ENCODE measurements at places on chromosomes 7 and 10.

DNA sequence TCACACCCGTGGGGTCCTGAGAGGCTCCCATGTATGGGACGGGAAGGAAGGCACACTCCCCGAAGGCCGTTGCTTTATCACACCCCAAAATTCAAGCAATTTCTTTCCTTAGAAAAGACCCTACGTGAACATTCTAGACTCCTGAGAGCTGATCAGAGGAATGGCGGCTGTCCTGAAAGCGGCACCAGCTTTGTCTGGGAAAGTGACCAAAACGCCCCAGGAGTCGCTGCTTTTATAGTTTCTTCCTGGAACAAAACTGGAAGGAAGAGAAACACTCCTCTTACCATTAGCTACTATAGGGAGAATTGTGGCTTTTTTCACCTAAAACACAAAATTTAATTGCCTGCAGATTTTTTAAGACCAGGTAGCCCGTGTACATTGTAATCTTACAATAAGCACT, 261.8 kb upstream of the RNF32 start:
- no peak for DNase-seq

- DNase-seq, result peak; percentile 68
Observed at GRCh38 chr7:39102234-39102633, 124.5 kb downstream of the POU6F2 start.

DNA sequence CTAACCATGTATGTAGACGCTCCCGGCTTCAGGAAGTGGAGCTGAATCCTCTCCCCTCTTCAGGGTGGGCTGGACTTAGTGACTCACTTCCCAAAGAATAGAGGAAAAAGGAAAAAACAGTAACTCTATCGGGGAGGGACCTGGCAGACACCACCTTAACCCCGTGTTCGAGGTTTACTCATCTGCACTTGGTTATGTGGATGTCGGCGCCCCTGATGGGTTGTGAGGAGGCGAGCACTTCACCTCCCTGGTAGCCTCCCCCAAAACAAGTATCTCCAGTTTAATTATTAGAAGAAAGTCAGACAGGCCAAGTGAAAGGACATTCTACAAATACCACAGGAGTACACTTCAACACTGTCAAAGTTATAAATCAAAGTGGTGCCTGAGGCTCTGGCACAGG, 559.7 kb downstream of the TCERG1L start:
- no peak for DNase-seq

DNA sequence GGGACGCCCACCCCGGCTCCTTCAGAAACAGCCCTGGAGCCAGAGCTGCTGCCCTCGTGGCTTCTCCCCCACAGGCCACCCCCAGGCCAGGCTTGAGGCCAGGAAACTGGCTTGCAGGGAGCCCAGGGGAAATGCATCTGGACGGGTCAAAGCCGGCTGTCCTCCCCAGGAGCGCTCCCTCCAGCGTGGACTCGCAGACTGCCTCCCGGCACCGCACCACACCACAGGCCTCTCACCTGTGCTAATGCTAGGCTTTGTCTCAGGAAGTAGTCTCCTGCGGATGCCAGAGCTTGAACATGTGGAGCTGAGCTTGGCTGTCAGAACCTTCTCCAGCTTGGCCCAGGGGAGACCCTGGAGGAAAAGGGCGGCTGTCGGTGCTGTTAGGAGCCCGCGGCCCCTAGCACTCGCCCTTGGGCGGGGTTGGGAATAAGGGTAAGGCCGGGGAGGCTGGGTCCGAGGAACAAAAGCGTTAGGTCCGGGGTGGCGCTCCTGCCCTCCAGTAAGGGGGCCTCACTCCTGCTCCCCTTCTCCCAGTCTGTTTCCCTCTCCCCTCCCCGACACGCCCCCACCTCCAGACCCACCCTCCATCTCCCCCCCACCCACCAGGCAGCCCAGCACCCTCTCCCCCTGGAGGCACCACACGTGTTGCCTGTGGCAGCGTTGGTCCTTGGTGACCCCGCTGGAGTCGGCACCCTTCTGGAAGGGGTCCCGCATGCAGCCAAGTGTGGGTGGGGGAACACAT, 21.6 kb upstream of the DRGX start:
- DNase-seq, result no peak

GRCh38 chr10:118408181-118408580, 66.1 kb upstream of the FAM204A start:
- DNase-seq, result no peak

- DNase-seq, result no peak
Observed at GRCh38 chr7:127718340-127718679, 66.3 kb downstream of the SND1 start.

DNA sequence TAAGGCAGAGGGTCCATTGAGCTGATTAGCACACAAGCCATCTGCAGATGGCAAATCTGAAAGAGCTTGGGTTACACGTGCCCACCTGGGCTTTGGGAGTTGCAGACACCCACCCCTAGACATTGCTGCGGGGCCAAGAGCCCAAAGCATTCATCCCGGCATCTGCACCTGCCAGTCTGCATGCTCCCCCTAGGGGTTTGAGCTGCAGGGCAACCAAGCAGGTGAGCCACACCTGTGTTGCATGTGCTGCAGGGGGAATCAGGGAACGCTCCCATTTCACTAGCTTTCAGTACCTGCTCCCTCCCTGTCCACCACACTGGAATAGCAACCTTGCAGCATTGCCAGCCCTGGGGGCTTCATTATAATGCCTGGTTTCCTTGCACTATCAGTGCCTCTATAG, 21.1 kb downstream of the C7orf33 start:
- DNase-seq, result no peak

DNA sequence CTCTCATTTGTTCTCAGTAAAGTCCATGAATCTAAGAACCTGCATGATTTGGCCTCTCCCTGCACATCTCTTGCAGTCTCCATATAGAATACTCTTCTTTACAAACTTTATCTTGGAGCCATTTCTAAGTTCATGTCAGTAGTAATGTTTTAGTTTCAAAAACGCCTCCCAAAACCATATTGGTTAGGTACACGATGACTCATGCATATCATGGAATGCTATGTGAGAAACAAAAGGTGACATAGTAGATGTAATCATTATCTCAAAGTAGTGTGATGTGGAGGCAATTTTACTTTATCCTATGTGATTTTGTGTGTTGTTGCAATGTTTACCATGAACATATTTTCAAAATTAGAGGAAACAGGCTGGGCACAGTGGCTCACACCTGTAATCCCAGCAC, 520.7 kb downstream of the KCNMA1 start:
- no peak for DNase-seq

DNA sequence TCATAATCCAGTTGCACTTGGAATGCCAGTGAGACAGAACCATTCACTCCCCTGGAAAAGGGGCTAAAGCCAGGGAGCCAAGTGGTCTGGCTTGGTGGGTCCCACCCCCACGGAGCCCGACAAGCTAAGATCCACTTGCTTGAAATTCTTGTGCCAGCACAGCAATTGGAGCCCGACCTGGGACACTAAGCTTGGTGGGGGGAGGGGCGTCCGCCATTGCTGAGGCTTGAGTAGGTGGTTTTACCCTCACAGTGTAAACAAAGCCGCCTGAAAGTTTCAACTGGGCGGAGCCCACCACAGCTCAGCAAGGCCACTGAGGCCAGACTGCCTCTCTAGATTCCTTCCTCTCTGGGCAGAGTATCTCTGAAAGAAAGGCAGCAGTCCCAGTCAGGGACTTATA, 200.7 kb upstream of the NPSR1 start:
- DNase-seq, result no peak

DNA sequence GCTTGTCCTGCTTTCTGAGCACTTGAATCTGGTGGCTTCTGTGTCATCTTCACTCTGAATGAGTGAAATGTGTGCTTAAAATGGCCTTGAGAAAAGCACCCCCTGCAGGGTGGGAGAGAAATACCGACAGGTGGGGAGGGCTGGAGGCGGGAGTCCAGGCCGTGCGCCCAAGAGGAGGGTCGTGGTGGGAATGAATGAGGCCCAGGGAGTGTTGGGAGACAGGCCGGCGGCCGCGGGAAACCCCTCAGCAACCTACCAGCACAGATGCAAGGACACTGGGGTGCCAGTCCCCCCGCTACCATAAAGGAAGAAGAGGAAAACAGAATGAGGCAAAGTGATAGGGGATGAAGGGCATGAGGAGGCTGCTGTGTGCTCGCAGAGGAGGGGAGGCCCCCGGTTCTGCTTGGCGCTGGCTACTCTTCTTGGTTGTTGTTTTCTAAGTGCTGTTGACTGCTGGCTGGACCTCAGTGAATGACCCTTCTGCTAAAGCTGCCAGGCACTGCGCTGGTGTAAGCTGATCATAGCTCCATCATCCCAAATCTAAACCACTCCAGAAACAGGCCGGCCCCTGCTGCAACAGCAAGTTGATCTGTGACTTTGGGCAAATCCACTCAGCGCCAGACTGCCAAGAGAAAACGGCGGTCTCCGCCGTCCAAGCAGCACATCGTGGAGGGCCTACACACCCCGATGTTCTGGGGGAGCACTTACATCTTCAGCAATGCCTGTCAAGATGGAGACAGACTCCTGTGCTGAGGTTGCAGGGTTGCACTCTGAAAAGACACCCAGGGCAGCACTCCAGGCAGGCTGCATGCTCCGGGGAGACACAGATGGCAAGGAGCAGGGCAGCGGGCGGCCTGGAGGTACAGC, 378.5 kb downstream of the DNAJB6 start:
- no peak for DNase-seq

DNA sequence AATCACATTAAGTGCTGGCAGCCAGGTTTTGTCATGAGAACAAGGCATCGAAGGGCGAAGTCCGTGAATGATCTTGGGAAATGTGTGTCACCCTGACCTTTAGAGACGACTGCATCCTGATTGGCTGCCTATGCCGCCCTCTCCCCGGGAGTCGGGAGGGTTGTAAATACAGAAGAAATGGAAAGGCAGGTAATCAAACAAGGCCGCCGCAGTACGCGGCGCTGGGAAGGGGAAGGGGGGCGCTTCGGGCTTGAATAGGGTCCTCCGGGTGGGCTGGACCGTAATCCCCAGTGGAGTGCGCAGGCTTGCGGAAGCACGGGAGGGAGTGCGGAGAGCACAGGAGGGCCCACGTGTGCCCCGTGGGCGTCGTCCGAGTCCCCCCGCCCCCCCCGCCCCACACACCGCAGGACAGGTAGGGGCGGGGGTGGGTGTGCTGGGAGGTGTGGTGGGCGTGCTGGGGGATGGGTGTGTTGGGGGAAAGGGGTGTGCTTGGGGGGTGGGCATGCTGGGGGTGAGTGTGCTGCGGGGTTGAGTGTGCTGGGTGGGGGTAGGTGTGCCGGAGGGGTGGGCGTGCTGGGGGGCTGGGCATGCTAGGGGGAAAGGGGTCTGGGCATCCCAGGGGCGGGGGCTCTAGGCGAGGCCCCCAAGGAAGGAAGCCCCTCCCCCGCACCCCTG, 169.4 kb downstream of the ARHGAP12 start:
- DNase-seq, result peak; percentile 17

Data from NCI-H1092 (cell line).